ENCODE measurements at places on chromosomes 11 and 22. TPM values are rescaled to one million over a fixed set of nuclear protein-coding genes. Genes with fewer than 3 reads are reported as not detected.
A peak's percentile ranks its signal among the peaks of the same experiment; 100 is the strongest.

DNA sequence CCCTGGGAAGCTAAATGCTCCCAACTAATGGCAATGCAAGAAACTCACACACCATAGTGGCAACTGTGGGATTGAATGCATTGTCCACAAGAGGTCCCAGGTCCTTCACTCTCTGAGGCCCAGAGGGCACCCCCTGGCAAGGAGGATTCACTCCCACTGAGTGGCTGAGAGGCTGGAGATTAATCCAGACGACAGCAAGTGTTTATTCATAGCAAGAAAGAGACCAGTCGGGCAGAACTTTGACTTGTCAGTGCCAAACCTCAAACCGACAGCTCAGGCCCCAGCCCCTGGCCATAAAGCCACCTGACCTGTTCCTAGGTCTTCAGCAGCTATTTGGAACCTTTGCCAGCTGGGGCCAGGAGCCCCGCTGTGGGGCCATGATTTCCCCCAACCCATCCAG lies 54.5 kb upstream of the MPEG1 start:
- DNase-seq = no peak

DNA sequence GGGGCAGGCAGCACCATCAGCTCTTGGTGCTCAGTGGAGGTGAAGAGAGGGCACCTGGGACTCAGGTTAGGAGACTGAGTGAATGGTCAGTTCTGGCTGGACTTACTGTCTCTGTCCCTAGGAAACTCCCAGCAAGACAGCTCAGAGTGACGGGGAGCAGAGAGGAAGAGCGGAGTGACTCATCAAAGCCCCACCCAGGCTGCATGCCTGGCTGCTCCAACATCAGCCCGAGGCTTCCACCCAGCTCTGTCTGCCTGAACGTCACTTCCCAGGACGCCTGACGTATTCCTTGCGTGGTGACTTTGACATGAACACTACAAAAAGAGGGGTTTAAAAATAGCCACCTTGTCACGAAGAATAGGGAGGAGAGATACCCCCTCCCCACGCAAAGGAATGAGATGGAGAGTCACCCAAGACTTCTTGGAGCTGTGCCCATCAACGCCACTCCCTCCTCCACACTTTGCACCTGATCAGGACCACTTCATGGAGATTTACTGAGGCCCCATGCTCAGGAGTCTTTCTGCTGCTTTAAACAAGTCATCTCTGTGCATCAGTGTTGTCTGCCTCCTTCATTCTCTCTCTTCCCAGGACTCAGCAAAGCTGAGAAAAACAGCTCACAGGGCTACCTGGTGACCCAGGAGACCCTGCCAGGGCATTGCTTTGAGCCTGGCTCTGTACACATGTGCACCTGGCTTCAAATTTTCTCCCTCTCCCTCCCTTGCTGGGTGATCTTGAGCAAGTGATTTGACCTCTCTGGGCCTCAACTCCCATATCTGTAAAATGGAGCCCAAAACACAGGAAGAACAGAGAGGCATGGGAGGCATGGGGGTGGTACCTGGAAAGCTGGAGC lies 83.1 kb downstream of the MN1 start:
- DNase-seq = no peak

- DNase-seq = peak; percentile 55
Observed at GRCh38 chr11:46380340-46381047, 975 bp upstream of the MDK start.

DNA sequence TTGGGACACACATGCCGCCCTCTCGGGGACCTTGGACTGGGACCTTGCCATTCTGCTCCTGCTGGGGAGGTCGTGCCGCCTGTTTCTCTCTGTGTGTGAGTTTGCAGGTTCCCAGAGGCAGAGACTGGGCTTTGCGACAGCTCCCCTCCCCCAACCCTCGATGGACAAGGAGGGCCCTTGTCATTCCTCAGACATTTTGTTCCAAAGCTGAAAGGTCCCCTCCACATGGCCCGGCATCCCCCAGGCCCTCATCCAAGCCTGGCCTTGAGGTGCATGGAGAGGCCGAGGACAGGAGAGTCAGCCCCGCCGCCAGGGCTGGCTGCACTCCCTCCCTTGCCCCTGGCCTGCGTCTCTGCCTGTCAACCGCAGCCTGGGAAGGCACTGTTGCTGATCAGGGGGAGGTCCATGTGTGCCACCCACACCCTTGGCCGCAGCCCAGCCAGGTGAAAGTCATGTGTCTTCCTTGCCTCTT lies 25.6 kb downstream of the FADS2 start:
- no peak for DNase-seq

DNA sequence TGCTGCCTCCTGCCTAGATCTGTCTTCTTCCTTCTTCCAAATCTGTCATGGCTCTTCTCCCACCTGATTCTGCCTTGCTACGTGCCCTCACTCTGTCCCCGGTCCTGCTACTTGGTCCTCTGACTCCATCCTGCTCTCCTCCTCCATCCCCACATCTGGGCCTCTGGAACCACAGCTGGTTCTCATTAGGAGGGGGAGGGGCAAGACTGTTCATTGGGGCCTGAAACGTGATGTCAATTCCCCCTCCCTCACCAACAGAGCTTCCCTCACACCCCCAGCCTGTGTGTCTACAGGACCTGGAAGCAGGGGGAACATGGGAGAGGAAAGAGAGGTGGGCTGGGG lies 9.1 kb downstream of the DCHS1 start:
- no peak for DNase-seq

DNA sequence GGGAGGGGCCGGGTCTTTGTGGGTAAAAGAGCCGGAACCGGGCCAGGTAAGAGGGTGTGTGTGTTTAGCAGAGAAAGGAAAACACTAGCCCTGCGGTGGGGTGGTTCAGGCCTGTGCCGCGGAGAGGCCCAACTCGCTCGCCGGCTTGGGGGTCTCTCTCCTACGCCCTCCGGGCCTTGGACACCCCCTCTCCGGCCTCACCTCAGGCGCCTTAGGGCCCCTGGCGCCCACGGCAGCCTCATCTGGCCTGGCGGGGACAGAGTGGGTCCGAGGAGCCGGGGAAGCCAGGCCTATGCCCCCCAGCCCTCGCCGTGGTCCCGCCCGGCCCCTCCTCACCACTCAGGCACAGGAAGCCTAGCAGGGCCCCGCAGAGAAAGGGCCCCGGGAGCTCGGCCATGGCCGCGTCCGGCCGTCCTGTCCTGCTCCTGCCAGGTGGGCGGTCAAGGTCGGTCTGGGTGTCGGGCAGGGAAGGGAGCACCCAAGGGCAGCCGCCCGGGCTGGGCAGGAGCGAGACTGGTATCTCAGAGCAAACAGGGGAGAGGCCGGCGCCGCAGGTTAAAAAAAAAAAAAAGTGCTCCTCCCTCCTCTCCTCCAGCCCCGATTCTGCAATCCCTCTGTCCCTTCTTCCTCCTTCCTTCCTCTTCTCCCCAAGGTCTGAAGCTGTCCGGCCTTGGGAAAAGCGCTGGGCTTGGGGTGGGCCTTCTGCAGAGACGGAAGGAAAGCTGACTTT lies at the start of gene VSIG2:
Gene VSIG2 (minus strand): TSS at position 515 of the 730 bp plus-strand sequence. CDS start 118 bp downstream, at position 397.
- no peak for DNase-seq

- DNase-seq = no peak
Observed at GRCh38 chr11:65426839-65427690, 4.5 kb downstream of the NEAT1 start.

- no peak for DNase-seq
Observed at GRCh38 chr11:68509066-68509465, 48.5 kb downstream of the PPP6R3 start.

- DNase-seq = no peak
Observed at GRCh38 chr11:44313761-44314489, 4.0 kb upstream of the ALX4 start.

- no peak for DNase-seq
Observed at GRCh38 chr22:19410941-19411689, 20.4 kb downstream of the HIRA start.

GRCh38 chr11:115081972-115082371 lies 403.6 kb downstream of the NXPE2 start:
- DNase-seq = no peak

DNA sequence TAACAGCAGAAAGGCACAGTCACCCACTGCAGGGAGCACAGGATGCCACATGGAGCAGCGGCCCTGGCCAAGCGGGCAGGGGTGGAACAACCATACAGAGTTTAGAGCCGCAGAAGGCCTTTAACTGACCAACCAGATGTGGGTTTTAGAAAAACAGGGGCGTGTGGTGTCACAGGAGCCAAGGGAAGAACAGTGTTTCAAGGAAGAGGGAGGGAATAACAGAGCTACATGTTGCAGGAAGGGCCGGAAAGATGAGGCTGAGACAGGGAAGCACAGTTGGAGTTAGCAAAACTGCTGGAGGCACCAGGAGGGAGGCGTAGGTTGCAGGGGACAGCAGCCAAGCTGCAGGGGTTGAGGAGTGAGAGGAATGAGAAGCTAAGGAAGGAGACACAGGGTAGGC lies 7.8 kb upstream of the NAA40 start:
- no peak for DNase-seq

- no peak for DNase-seq
Observed at GRCh38 chr11:12234221-12234620, 123.8 kb downstream of the MICAL2 start.

The C11orf52 gene
- not detected for total RNA-seq

The RAC2 gene
- 499 TPM for total RNA-seq

The SYT12 gene
- total RNA-seq = not detected

The TESMIN gene
- 5.5 TPM for total RNA-seq

The OR56A5 gene
- total RNA-seq = not detected

The OVCH2 gene
- not detected for total RNA-seq
